HAP-1 (cell line): ENCODE measurements at places on chromosomes 11 and 22.
A peak's percentile ranks its signal among the peaks of the same experiment; 100 is the strongest.

- DNase-seq, result no peak
Measured at GRCh38 chr11:112619106-112619505, 342.1 kb upstream of the NCAM1 start.

- no peak for DNase-seq
Measured at GRCh38 chr11:92053216-92053615, 171.4 kb upstream of the FAT3 start.

- no peak for DNase-seq
Measured at GRCh38 chr11:124814739-124815138, 14.5 kb upstream of the MSANTD2 start.

GRCh38 chr22:30159561-30160353 lies 79.5 kb downstream of the HORMAD2 start:
- no peak for DNase-seq

- no peak for DNase-seq
Measured at GRCh38 chr11:131408025-131408640, 37.7 kb downstream of the NTM start.

GRCh38 chr11:95121698-95122097 lies 32.1 kb downstream of the ENDOD1 start:
- DNase-seq, result peak; percentile 11

DNA sequence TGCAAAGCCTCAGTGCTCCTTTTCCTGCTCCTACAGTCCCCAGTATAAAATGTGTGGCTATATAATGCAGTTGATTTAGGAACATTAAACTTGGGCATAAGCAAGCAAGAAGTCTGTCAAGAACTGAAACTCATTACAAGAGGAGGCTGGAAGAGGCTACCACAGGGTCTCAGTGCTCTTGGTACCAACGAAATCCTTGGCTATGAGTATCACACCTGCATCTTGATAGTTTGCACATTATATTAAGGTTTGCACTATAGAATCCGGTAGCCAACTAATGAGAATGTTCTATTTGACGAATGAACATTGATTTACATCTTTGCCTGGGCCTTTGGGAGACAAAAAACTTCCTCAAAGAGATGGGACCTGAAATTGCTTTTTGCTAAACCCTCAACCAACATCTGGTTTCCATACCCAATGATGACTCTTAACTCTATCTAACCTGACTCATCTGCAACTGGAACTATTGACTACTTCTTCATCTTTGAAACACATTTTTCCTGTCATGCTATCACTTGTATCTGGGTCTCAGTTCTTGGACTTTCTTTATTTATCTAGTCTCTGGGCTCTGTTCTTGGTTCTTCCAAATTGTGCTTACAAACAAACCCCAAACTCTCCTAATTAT lies 207.2 kb upstream of the CTSC start:
- no peak for DNase-seq

DNA sequence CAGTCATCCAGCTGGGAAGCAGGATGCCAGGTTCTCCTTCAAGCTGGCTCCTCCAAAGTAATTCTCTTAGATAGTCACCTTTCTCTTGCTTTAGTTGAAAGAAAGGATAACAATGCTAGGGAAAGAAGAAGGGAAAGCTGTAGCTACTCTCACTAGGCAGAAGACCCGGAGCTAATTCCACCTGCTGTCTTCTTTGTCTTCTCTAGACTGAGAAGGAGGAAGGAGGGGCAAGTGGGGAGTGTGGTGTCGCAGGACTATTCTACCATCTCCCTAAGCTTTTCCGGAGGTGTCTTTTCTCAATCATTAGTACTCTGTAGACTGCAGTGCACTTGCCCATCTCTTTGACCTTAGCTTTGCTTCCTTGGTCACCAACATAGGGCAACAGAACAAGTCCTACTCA lies 162.8 kb downstream of the NCAM1 start:
- no peak for DNase-seq

DNA sequence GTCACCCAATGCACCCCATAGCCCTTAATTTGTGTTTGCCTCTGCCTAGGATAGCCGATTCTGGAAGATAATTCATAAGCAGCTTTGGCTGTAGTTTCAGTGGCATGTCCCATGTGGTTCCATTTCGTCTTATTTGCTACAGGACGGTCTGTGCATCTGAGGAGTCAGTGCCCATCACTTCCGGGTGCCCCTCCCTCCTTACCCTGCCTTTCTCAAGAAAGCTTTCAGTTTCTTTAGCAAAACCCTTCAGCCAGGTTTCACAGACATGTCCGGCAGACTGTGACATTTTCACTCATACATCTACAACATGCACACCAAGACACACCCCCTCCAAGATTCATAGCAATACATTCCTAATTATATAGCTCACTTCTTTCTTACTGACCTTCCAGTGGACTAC lies 14.3 kb downstream of the TP53AIP1 start:
- DNase-seq, result no peak

DNA sequence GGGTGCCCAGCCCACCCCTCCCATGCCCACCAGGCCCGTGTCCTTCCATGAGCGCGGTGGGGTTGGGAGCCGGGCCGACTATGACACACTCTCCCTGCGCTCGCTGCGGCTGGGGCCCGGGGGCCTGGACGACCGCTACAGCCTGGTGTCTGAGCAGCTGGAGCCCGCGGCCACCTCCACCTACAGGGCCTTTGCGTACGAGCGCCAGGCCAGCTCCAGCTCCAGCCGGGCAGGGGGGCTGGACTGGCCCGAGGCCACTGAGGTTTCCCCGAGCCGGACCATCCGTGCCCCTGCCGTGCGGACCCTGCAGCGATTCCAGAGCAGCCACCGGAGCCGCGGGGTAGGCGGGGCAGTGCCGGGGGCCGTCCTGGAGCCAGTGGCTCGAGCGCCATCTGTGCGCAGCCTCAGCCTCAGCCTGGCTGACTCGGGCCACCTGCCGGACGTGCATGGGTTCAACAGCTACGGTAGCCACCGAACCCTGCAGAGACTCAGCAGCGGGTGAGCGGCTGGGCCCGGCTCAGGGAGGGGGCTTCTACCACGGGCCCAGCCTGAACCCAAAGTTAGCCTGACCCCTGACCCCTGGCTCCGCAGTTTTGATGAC lies 3.0 kb downstream of the PKP3 start:
- DNase-seq, result peak; percentile 54
